ENCODE measurements at places on chromosomes 16 and 17. TPM values are rescaled to one million over a fixed set of nuclear protein-coding genes. Genes with fewer than 3 reads are reported as not detected.

Gene COX11
- 47.3 TPM for total RNA-seq

- DNase-seq, result no peak
Observed at GRCh38 chr16:81465375-81465943, 20.9 kb downstream of the CMIP start.

DNA sequence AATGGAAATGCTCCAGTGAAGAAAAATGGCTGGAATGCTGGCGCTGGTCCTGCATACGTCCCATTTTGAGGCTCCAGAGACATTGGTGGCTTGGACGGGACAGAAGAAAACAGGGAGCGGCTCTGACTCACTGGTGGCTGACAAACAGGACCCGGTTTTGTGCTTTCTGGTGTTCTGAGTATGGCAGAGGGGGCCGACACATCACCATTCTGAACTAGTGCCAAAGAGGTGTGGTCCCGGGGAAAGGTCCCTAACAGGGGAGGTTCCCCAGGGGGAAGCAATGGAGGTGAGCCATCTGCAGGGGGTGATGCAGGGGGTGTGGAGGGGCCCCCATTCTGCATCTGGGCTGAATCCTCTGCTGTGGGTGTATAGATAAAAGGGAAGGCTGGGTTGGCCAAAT, 8.3 kb downstream of the ANKRD40 start:
- DNase-seq, result no peak

- DNase-seq, result no peak
Observed at GRCh38 chr17:75617218-75617617, 16.0 kb upstream of the SMIM5 start.

GRCh38 chr17:41417127-41417526, 7.3 kb downstream of the KRT37 start:
- DNase-seq, result no peak

DNA sequence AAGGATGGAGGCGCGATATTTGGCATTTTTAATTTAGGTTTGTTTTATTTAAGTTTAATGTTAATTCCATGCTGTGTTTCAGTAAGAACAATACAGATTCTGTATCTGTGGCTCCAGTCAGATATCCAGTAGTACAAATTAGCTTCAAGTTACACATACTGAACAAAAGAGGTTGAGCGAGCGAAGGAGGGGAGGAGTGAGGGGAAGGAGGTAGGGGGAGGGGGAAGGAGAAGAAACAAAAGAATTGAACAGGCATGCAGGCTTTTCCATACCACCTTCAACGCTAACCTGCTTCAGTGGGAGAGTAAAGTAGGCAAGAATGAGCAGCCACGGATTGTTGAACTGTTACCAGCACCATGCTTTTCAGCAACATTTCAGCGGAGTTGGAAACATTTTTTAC, 55.5 kb downstream of the YWHAE start:
- DNase-seq, result no peak

GRCh38 chr16:80347900-80348299, 192.9 kb upstream of the DYNLRB2 start:
- no peak for DNase-seq

Gene TBC1D3K
- not detected for total RNA-seq

DNA sequence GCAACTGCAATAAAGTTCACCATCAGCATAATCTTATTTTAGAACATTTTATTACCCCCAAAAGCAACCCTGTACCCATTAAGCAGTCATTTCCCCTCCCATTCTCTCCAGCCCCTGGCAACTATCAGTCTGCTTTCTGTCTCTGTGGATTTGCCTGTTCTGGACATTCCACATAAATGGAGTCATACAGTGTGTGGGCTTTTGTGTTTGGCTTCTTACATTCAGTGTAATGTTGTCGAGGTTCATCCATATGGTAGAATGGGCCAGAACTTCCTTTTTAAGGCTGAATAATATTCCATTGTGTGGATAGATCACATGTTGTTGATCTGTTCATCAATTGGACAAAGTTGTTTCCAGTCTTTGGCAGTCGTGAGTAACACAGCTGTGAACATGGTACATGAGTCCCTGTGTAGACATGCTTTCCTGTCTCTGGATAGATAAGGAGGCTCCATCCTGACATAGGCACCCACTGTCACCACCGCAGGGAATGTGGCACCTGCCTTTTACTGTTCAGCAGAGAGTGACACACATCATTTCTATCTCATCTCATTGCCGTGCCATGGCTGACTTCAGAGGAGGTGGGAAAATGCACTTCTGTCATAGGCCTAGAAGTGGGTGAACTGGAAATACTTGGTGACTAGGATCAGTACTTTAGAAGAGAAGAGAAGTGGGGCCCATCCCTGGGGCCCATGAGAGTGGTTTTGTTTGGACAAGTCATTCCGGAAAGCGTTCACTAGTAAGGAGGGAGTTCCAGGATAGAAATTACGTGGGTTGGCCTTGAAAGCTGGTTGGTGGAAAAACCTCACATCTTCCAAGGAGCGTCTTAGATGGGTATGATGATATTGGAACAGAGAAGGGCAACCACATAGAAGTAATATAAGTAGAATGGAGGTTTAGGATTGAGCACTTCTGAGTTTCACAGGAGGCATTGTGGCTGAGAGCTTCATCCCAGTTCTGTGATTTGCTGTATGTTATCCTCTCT, 25.8 kb downstream of the EPN2 start:
- no peak for DNase-seq
